Heart left ventricle (tissue), 16 donors: ENCODE measurements at places on chromosomes 1 and 21. TPM values are rescaled to one million over a fixed set of nuclear protein-coding genes. Genes with fewer than 3 reads are reported as not detected.

Gene DDAH1
- 11.8 TPM for total RNA-seq

DNA sequence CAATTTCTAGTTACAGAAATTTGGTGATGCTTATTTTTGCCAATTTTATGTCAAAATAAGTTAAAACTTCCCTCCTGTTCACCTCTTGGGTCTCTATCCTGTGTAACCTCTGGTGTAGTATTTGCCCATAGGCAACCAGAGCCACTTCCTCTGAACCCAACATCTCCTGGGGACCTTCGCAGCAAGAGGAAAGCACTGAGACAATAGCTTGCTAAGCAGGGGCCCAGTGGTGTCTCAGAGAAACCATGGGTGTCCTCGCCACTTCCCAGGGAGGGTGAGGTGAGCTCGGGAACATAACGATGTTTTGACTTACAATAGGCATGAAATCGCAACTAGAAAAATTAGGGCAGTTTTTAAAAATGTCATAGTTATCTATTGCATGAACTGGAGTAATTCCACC is 56.4 kb upstream of the SCCPDH start:
- no peaks in the 10 kb centered on the region for H3K4me1 ChIP-seq
- no peak overlapping the region for H3K27ac ChIP-seq
- peaks cover 55% of the 10 kb centered on the region for H3K36me3 ChIP-seq

DNA sequence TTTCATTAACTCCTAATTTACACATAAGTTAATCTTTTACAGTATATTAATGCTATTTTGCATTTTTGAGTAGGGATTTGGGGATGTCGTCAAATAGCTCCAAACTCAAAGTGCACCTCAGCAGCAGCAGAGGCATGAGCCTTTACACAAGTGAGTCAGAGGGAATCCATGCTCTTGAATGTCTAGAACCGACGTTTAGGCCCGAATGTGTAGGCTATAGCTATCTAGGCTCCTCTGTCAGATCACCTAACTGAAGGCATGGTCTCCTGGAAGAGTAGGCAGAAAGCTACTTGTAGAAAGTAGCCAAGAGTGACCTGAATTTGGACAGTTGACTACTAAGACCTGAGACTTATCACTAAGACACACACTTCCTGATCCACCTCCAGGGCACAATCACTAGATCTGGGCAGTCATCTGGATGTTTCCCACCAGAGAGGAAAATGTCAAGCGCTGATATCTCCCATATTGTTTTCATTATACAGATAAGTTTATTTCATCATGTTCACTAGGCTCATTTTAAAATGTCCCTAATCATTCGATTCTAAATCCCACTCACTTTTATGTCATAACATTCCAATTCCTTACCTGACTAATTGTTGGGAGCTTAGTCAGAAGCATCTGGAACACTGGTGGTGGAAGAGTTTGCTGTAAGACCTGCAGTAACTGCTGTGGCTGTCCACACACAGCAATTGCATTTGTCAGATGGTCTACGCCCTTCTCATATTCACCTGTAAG is 15.3 kb downstream of the TOMM20 start:
- H3K4me1 ChIP-seq: no peaks in the 10 kb centered on the region
- no peaks in the 10 kb centered on the region for H3K36me3 ChIP-seq
- no peak overlapping the region for H3K27ac ChIP-seq
- no peak for DNase-seq

GRCh38 chr1:203148127-203148526 is 20.6 kb downstream of the ADORA1 start:
- no peak for DNase-seq
- no peaks in the 10 kb centered on the region for H3K4me1 ChIP-seq
- no peak overlapping the region for H3K27ac ChIP-seq

Gene ACOT11
- 62.3 TPM for total RNA-seq

DNA sequence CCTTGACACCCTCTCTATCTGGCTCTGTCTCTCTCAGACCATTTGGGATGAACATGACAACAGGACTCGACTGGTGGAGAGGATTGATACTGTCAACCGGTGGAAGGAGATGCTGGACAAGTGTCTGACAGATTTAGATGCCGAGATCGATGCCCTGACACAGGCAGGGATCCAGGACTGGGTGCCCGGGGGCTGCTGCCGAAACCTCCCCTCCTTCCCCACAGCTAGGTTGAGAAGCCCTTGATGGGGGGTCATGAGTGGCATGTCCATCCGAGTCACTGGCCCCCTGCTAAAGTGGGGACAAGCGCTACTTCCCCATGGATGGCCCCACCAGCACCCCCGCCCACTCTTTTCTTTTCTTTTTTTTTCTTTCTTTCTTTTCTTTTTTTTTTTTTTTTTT is 1.2 kb downstream of the TEKT2 start:
- DNase-seq: no peak
- peaks cover 26% of the 10 kb centered on the region for H3K27me3 ChIP-seq
- H3K36me3 ChIP-seq: no peaks in the 10 kb centered on the region

- H3K27me3 ChIP-seq: no peaks in the 10 kb centered on the region
- no peaks in the 10 kb centered on the region for H3K4me1 ChIP-seq
- no peak overlapping the region for H3K4me3 ChIP-seq
- H3K27ac ChIP-seq: no peak overlapping the region
Observed at GRCh38 chr1:13823126-13823880, 123.3 kb downstream of the PRDM2 start.

Gene AQP10
- not detected for total RNA-seq

DNA sequence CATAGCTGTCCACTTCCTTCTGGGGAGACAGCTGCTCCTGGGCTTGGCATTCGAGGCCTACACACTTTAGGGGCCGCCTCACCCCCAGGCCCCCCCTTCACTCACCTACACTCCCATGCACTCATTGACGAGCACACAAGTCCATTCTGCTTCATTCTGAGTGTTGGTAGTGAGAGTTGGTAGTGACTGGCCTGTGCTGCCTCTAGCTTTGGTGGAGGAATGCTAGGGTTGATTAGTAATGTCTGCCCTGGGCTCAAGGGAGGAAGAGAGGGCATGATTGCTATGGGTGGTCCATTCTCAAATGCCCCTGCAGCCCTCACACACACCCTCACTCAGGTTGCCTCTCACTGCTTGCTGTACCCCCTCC is 30.4 kb downstream of the TRIM11 start:
- DNase-seq: no peak
- no peaks in the 10 kb centered on the region for H3K27me3 ChIP-seq
- no peak overlapping the region for H3K4me3 ChIP-seq
- H3K4me1 ChIP-seq: peaks cover 43% of the 10 kb centered on the region
- no peaks in the 10 kb centered on the region for H3K36me3 ChIP-seq
- H3K27ac ChIP-seq: peak overlapping the region; percentile 96

- H3K4me1 ChIP-seq: no peaks in the 10 kb centered on the region
- H3K36me3 ChIP-seq: no peaks in the 10 kb centered on the region
- H3K27me3 ChIP-seq: no peaks in the 10 kb centered on the region
- no peak overlapping the region for H3K27ac ChIP-seq
- H3K4me3 ChIP-seq: no peak overlapping the region
Observed at GRCh38 chr1:7501723-7502603, 269.1 kb upstream of the VAMP3 start.

- no peaks in the 10 kb centered on the region for H3K36me3 ChIP-seq
- H3K4me1 ChIP-seq: no peaks in the 10 kb centered on the region
- no peak overlapping the region for H3K4me3 ChIP-seq
- DNase-seq: no peak
Observed at GRCh38 chr1:244941121-244941520, 76.8 kb upstream of the HNRNPU start.

GRCh38 chr1:204960306-204961125 is 82.5 kb upstream of the CNTN2 start:
- H3K4me1 ChIP-seq: peaks cover 6% of the 10 kb centered on the region
- DNase-seq: no peak
- H3K36me3 ChIP-seq: no peaks in the 10 kb centered on the region
- H3K27me3 ChIP-seq: no peaks in the 10 kb centered on the region
- H3K27ac ChIP-seq: peak overlapping the region; percentile 55

DNA sequence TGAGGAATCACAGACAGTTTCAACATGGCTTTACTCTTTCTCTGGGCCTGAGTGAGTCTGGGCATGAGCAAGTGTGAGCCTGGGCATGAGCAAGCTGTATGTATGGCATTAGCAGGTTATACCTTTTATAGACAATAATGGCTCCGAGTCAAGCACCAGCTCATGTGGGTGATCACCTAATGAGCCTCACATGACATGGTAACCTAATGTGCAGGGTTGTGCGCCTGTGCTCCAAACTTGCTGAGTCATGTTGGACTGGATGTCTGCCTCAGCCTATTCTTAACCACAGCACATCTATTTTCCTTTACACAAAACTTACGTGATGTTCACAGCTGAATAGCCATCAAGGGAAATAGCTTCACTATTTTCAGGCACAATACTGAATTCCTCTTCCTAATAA is 236.2 kb upstream of the NRIP1 start:
- H3K4me1 ChIP-seq: no peaks in the 10 kb centered on the region
- no peaks in the 10 kb centered on the region for H3K27me3 ChIP-seq
- H3K36me3 ChIP-seq: no peaks in the 10 kb centered on the region
- H3K27ac ChIP-seq: no peak overlapping the region

DNA sequence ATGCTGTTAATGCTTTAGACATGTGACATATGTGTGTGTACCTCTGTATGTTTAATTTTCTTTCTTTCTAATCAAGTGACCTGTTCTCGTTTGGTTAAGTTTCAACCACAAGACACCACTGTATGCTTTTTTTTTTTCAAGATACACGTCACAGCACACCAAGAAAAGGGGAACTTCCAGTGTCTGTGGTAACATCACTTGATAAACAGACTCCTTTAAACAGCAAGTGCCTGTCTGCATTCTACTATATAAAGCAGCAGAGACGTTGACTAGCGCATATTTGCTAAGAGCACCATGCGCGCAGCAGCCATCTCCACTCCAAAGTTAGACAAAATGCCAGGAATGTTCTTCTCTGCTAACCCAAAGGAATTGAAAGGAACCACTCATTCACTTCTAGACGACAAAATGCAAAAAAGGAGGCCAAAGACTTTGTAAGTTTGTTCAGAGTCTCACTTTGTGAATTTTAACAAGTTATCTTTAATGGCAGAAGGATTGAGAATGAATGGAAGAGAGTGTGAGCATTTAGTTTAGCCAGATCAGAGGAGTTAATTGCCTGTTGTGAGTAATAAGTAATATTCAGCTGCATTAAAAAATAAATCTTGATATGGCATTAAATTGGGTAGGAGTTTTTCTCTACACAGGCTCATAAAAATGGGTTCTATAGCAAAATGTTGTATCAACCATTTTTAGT is at the start of gene RGS1:
TSS of gene RGS1 (plus strand) at position 275 of the 691 bp plus-strand sequence. CDS start at position 295, 20 bp downstream.
- no peak within 1 kb of the TSS for H3K27ac ChIP-seq
- no peaks in the 10 kb centered on the region for H3K4me1 ChIP-seq
- H3K36me3 ChIP-seq: no peaks in the 10 kb centered on the region
- H3K27me3 ChIP-seq: no peaks in the 10 kb centered on the region
- no peak for DNase-seq

Gene TMCC2
- 5.1 TPM for total RNA-seq
